ENCODE measurements at places on chromosomes 3 and 15.

DNA sequence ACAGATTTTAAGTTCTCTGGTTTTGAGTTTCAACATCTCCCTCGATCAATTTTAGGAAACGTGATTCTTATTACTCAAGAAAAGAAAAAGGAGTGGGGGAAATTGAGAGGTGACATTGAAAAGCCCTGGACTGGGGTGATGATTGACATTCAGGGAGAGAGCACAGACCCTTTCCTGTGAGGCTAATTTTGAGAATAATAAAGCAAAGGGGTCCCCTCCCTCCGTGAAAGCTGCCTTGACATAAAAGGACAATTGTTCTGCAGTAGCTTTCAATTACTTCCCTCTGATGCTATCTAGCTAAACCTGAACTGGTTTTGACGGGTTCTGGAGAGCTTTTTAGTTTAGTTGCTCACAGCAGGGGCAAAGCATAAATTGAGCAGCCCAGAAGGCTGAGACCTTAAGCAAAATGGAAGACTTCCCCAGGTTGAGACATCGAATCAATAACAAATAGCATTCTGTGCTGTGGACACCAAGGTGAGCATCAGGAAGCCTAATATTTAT is 14.4 kb upstream of the CMTM8 start:
- no peak for DNase-seq

DNA sequence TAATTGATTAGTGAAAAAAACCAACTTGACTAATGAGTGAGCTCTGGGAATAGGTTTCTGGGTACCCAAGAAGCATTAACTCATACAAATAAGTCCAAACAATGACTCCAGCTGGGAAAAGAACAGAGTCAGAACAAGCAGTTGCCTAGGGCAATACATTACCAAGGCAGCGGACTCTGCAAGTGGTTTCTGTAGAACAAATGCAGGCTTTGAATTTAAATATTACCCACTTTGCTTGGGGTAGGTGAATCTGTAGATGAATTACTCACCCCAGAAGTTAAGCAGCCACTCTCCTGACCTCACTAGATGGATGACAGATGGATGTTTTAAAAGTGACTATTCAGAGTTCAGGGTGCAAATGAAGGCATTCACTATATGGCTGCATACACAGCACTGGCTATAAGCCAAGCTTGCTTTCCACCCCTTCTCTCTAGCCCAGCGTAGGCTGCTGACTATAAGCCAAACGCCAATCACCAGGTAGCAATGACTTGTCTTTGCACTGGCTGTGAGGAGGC is 73.1 kb upstream of the BHLHE40 start:
- no peak for DNase-seq

DNA sequence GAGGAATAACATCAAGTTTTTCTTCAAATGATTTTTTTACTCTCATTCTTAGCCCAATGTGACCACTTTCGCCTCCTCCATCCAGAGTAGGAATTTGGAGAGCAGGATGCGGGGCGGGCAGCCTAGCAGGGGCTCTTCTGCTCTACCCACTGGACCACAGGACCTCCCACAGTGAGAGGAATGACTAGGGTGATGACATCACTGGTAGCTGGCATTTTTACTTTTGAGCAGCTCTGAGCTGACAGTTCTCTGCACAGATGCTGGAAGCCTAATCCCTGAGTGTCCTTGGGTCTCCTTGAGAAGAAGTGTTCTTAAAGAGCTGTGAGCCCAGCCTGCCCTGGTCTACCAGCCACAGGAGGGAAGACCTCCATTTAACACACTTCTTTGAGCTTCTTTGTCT is 1.4 kb upstream of the HCN4 start:
- DNase-seq = no peak

DNA sequence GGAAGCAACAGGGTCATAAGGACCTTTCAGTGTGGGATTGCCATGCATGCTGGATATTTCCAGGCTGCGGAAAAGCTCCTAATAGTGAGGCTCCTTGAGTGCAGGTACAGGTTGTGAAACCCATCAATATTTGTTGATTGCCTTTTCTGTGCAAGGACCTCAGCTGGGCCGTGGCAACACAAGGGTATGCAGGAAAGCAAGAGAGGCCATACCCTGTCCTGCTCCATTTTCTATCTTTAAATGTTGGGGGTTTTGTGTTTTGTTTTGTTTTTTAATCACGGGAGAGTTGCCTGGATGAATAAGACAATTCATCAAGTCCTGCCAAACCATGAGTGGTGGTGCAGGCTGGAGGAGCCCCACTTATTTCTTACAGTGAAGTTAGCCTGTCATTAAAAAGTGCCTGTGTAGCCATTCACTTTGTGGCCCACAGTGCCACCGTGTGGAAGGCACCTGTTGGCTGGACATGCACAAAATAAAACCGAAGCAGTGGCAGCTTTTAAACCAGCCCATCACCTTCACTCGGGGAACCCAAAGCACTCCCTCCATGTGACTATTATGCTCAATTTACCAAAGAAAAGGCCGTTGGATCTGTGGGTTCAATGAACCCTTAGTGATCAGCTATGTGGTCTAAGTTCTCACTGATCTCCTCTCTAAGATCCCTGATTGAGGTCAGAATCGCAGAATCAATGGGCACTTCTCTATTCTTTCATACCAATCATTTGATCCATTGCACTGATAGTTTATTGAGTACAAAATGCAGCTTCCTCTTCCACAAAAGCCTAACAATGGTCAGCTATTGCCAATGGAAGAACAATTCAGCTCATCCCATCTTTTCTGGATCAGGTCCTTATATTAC is 42.2 kb downstream of the CLDN18 start:
- peak; percentile 18 for DNase-seq

DNA sequence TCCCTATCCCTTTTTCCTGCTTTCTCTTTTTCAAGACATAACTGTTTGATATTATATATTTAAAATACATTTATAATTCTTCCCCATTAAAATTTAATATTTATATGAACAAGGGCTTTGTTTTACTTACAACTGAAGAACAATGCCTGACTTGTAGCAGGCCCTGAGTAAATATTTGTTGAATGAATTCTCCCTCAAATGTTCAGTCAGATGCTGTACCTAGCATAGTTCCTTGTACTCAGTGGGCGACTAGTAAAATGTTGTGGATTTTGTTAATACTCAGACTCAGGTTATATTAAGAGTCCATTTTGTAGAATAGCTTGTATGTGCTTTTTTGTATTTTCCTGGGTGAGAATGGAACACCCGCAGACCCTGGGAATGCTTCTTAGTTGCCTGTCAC is 69.1 kb downstream of the SEC22A start:
- no peak for DNase-seq

- no peak for DNase-seq
Observed at GRCh38 chr15:88118035-88118434, 138.5 kb downstream of the NTRK3 start.

DNA sequence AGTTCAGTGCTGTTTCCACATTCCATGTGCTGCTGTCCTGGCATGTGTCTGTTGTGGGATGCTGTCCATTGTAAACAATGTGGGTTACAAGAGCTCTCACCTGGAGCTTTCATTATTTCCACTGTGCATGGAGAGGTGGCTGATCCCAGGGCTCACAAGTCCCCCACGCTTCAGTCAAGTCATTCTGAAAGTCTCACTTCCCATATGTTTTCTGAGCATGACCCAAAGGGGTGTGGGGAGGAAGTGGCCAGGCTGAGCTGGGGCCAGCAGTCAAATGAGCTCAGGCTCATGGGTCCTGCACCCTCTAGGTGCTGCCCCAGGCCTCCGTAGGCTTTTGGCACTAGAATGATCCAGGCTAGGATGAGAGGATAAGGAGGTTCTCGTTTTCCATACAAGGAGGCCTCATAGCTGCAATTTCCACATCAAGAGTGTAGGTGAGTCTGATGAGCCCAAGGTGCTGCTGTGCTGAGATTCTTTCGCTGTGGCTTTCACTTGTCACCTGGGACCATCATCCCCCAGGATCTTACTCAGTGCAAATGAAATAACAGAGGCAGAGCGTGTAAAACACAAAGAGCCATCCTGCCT is 22.0 kb downstream of the STARD5 start:
- no peak for DNase-seq

DNA sequence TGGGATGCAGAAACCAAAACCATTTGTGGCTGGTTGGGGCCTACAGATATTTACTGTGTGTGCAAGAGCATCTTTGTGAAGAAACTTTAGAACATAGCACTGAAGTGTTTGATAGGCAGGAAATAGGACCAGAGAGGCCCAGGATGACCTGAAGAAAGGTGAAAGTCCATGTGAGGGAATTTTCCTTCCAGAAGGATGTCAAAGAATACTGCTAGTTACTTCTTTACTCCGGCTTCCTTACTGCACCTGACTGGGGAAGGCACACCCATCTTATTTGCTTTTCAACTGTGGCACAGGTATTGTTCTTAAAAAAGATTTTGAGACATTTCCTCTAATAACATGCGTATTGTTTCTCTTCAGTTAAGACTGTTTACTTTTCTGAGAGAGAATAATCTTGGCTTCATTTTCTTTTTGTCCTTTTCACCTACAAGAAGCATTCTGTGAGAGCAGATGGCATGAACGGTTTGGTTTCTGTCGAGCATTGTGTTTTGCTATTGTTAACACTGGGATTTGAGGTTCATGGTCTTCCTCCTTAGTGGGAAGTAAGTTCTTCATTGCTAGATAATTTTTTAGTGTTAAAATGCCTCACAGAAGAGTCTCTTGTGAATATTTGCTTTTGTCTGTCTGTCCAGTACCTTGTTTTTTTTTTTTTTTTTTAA is 71.5 kb downstream of the SLCO3A1 start:
- no peak for DNase-seq

- no peak for DNase-seq
Observed at GRCh38 chr3:110059431-110059830, 722.1 kb upstream of the DPPA4 start.

GRCh38 chr3:53753518-53754183 is 92.6 kb downstream of the CHDH start:
- DNase-seq = no peak

DNA sequence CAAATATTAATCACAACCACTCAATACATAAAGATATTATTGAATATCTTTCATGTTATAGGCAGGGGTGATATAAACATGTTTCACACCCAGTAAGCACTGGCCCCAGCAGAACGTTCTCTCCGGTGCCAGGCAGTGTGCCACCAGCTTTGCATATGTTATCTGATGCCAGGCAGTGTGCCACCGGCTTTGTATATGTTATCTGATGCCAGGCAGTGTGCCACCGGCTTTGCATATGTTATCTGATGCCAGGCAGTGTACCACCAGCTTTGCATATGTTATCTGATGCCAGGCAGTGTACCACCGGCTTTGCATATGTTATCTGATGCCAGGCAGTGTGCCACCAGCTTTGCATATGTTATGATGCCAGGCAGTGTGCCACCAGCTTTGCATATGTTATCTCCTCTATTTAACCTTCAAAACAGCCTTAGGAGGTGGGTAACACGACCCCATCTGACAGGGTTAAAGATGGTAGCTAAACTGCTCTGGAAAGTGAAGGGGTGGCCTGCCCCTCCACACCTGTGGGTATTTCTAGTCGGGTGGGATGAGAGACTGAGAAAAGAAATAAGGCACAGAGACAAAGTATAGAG is 6.9 kb downstream of the MUC20 start:
- DNase-seq = no peak

GRCh38 chr3:194928831-194929577 is 243.3 kb downstream of the FAM43A start:
- no peak for DNase-seq

- DNase-seq = no peak
Observed at GRCh38 chr3:102206511-102207031, 228.2 kb upstream of the ZPLD1 start.

All from AML-193 (cell line).